ENCODE measurements at places on chromosomes 6 and 20.
A peak's percentile ranks its signal among the peaks of the same experiment; 100 is the strongest.

GRCh38 chr20:19644085-19644484 is 114.0 kb upstream of the RIN2 start:
- DNase-seq: no peak

DNA sequence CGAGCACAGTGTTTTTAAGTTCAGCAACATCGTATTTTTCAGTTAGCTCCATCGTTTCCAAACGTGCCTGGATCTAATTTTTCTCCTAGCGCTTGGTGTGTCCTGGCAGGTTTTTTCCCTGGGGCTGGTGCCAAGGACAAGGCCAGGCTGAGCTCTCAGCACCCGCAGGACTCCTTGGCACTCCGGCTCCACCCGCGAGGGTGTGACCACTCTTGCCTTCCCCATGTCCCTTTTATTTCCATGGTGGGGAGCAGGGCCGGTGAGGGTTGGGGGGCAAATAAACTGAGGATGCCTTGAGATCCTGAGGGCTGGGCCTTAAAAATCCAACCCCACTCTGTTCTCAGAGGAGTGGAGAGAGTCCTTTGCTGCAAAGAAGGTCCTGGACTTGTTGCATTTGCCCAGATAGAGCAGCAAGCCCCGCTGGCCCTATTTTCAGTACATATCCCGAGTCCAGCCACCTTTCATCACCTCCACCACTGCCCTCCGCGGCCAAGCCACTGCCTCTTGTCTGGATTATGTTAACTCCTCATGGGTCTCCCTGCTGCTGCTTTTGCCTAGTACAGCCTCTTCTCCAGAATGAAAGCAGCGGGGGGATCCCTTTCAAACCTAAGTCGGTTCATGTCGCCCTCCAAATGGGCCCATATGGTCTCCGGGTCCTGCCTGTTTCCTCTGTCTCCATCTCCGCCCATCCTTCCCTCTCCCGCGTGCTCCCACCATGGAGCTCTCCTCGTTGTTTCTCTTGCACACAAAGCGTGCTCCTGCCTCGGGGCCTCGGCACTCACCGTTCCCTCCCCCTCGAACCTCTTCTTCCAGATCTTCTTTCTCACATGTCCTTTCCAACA is 4.5 kb upstream of the RAB44 start:
- DNase-seq: no peak

DNA sequence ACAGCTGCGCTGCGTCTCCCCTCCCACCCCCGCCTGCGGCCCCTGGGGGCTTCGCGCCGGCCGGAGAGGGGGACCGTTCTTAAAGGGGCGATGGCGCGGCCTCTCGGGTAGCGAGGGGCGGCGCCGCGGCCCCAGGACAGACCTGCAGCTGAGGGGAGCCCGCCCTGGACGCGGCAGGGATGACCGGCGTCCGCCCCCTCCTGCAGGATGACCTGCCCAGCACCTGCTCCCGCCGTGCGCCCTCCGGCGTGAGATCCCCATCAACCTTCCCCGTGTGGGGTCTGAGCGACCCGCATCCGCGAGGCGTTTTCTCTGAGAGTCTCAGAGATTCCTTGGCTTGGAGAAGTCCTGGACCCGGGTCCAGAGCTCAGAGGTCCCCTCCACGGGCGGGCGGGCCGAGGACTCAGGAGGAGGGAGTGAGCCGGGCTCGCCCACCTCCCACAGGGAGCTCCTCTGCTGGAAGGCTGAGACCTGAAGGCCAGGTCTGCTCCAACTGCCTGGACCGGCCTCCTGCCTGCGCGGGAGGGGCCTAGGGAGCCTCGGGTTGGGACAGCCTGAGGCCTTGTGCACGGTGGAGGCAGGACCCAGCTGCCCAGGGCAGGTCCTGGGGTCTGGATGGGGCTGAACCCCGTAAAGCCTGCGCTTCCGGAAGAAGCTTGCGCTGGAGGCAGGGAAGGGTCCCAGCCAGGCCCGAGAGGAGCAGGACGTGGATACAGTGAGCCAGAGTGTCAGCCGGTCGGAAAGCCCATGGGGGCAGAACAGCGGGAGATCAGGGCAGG is 532 bp upstream of the NKAIN4 start:
- DNase-seq: no peak

DNA sequence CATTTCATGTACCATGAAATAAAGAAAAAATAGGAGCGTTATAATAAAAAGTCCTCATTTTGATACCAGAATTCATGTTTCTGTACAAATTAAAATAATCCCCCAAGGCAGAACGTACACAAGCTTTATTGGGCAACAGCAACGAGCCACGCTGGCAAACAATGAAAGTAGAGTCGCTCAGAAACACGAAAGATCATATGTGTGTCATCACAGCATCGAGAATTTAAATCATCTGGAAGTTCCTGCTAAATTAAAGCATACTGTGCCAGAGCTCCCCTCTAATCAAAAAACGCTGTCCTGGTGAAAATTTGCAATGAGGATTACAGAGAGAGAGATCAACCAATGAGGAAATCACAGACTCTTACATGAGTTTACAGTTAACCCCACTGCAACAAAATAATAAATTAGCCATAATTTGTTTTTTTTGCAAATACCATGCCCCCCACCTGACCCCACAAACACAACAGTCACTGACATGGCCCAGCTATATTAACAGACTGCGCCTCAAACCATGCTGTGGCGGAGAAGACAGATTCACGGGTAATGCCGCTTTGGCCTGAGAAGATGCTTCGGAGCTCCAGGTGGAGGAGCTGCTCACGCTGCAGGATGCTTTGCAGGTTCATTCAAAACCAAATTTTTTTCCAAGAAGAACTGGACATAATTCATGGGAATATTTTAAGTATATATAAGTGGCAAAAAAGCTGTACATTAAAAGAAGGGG is 54.3 kb upstream of the NFATC2 start:
- no peak for DNase-seq

DNA sequence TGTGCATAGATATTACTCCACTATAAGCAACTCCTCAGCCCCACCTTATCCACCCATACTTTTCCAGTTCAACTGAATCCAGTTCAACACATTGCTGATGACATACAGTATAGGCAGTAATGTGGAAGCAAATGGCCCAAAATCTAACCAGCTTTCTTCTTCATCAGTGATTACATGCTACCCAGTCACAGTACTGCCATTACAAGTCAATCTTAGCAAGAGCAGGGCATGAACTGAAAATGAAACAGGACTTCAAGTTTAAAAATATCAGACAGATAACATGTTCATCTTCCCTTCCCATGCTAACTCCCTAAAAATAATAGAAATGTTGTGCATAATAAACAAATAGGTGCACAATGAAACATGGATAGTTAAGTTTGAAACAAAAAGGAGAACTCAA is 19.2 kb downstream of the RRAGD start:
- no peak for DNase-seq

GRCh38 chr6:129215916-129216520 is 333.1 kb downstream of the LAMA2 start:
- no peak for DNase-seq

GRCh38 chr6:160520043-160520904 is 143.8 kb downstream of the LPA start:
- peak; percentile 20 for DNase-seq

Measured in SHP77 treated with DMSO at 0.1 percent for 48 hours (cell line).